ENCODE measurements at places on chromosomes 7 and 10.

DNA sequence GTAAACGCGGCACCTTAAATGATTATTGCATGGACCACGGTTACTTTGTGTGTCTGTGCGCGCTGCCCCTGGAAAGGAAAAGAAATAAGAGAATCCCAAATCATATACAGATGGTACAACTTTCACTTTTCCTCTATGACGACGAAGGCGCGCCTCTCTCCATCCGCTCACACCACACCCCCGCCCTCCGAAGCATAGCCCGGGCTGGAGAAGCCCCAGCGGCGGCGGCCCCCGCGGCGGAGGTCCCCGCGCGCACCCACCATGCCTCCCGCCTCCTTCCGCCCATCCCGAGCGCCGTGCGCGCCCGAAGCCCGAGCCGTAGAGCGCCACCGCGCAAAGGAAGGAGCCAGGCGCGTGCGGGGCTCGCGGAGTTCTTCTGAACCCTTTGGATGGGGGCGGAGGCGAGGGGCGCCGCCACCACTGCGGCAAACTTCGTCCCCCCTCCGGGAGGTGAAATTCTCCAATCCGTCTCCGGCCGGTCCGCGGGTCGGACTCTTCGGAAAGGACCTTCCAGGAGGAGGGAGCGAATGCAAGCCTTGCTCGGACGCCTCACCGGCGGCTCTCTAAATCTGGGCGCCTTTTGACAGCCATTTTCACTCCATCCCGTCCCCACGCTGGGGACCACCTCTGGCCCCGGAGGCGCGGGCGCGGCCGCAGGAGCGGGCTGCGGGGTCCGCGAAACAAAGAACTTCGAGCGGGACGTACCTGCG is 588 bp downstream of the GLI3 start:
- peak overlapping the region; percentile 95 for H3K27ac ChIP-seq
- peaks cover 35% of the 10 kb centered on the region for H3K27me3 ChIP-seq
- peak overlapping the region; percentile 83 for H3K4me3 ChIP-seq
- peak; percentile 73 for DNase-seq

DNA sequence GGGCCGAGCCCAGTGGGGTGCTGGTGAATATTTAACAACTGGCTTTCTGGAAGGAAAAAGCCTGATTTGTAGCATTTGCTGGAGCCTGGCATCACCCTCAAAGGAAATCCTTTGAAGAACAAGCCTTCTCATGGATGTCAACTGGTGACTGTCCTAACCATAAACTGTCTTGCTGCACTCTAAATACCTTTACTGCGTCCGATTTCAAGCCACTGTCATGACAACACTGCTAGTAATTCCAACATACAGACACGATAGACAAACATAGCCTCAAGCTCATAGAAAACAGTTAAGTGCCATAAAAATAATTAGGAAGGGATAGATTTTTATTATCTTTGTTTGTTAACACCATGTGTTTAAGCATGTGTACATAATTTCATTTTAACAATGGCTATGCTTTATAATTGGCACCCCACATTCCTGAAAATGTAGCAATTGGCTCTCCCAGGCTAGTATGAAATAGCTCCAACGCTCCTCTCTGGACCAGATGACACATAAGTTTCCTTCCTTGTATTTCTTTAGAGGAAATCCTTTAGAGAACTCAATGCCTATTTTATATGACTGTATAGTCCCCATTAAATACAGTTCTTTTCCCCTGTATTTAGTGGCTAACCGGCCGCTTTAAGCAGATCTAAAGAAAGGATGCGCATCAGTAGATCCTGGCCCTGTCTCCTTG is 273.4 kb downstream of the PRPF18 start:
- H3K4me1 ChIP-seq: no peaks in the 10 kb centered on the region
- H3K4me3 ChIP-seq: no peak overlapping the region
- H3K27ac ChIP-seq: no peak overlapping the region
- no peaks in the 10 kb centered on the region for H3K36me3 ChIP-seq

GRCh38 chr7:149790146-149790548 is 16.8 kb upstream of the ZNF467 start:
- DNase-seq: peak; percentile 63
- H3K36me3 ChIP-seq: no peaks in the 10 kb centered on the region
- no peak overlapping the region for H3K27ac ChIP-seq

GRCh38 chr7:95925236-95925635 is 152.9 kb downstream of the DYNC1I1 start:
- no peak overlapping the region for H3K4me3 ChIP-seq
- no peak overlapping the region for H3K27ac ChIP-seq
- no peaks in the 10 kb centered on the region for H3K27me3 ChIP-seq
- no peaks in the 10 kb centered on the region for H3K4me1 ChIP-seq
- DNase-seq: no peak
- H3K36me3 ChIP-seq: no peaks in the 10 kb centered on the region

GRCh38 chr7:144969787-144970186 is 133.9 kb upstream of the TPK1 start:
- no peaks in the 10 kb centered on the region for H3K4me1 ChIP-seq
- no peaks in the 10 kb centered on the region for H3K27me3 ChIP-seq
- no peak overlapping the region for H3K4me3 ChIP-seq
- no peaks in the 10 kb centered on the region for H3K36me3 ChIP-seq
- no peak overlapping the region for H3K27ac ChIP-seq

DNA sequence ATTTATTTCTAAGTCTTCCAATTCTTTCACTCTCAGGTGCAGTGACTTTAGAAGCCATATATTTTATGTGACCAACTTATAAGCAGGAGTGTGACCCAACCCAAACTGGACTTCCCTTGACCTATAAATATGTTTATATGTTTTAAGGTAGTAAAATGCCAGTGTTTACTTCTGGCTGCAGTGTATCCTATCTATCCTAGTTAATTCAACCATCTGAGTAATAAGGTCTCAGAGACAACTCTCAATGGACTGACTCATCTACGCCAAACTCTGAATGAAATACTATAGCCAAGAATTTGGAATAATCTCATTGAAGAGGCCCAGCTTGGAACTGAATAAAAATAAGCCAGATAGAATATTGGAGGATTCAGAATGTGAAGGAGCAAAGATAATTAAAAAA is 544.5 kb upstream of the SORCS1 start:
- H3K4me1 ChIP-seq: no peaks in the 10 kb centered on the region
- no peak overlapping the region for H3K27ac ChIP-seq
- DNase-seq: no peak
- H3K4me3 ChIP-seq: no peak overlapping the region

DNA sequence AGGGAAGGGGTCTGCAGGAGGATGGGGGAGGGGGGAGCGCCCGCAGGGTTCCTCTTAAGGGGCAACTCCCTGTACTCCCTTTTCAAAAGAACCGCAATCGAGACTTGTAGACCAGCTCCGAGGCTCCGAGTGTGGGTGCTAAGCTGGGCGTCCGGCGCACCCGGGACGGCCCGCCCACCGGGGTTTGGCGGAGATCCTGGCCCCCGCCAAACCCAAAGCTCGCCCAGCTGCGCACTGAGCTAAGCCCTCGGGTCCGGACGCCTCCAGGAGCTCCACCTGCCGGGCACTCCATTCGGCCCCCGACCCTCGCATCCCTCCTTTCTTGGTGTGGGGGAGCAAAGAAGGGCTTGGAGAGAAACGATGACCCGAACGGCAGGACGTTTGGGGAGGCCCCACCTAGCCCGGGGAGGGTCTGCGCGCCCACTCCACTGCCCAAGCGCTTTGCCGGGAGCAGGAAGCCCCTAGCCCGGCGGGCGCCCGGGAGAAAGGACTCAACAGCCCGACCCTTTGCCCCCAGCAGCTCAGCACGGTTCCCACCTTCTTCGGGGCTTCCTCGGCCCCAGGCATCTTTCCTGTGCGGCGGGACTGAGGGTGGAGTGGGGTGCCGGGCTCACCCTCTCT is 651 bp downstream of the AFAP1L2 start:
- H3K36me3 ChIP-seq: no peaks in the 10 kb centered on the region
- peak overlapping the region; percentile 58 for H3K4me3 ChIP-seq
- H3K4me1 ChIP-seq: peaks cover 32% of the 10 kb centered on the region
- no peak overlapping the region for H3K27ac ChIP-seq

GRCh38 chr10:80500572-80501380 is 36.9 kb upstream of the SH2D4B start:
- peaks cover 6% of the 10 kb centered on the region for H3K36me3 ChIP-seq
- no peak overlapping the region for H3K4me3 ChIP-seq
- H3K4me1 ChIP-seq: peaks cover 89% of the 10 kb centered on the region
- no peak for DNase-seq
- peak overlapping the region; percentile 85 for H3K27ac ChIP-seq
- no peaks in the 10 kb centered on the region for H3K27me3 ChIP-seq

- H3K36me3 ChIP-seq: no peaks in the 10 kb centered on the region
- no peak overlapping the region for H3K4me3 ChIP-seq
- peak overlapping the region; percentile 60 for H3K27ac ChIP-seq
- no peaks in the 10 kb centered on the region for H3K27me3 ChIP-seq
Measured at GRCh38 chr7:4343272-4344247, 338.5 kb upstream of the FOXK1 start.

DNA sequence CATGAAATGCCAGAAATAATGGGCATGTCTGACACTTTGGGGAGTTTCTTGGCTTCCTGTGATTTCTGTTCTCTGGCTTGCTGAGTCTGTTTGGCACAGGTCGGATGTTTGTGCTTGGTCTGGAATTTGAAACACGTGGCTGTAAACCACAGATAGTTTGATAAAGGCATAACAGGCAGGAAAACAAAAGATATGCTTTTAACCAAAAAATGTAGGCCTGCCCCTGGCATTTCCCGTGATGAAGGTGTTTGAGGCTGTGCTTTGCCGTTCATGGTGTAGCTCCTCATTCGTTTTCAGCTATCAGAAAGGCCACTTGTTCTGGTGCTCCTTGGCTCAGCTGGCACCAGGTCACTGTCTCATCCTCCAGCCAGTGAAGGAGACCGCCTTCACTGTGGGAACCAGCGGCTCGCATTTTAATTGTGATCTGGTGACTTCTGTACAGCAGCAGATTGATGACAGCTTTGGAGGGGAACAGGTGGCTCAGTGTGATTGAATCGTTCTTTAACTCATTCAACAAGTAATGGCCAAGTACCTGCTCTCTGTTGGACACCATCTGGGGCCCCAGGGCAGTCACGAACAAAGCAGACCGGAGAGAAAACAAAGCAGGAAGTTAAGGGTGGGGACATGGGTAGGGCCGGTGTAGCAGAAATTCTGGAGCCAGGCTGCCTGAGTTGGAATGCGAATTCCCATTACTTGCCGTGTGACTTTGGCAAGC is 111.5 kb downstream of the CCNY start:
- no peaks in the 10 kb centered on the region for H3K27me3 ChIP-seq
- peaks cover 38% of the 10 kb centered on the region for H3K4me1 ChIP-seq
- no peak for DNase-seq
- H3K4me3 ChIP-seq: no peak overlapping the region
- peak overlapping the region; percentile 62 for H3K27ac ChIP-seq

- H3K27me3 ChIP-seq: no peaks in the 10 kb centered on the region
- no peaks in the 10 kb centered on the region for H3K36me3 ChIP-seq
- no peak overlapping the region for H3K4me3 ChIP-seq
Measured at GRCh38 chr7:1895664-1896515, 225.8 kb downstream of the ELFN1 start.

- no peaks in the 10 kb centered on the region for H3K27me3 ChIP-seq
- no peak overlapping the region for H3K27ac ChIP-seq
- no peaks in the 10 kb centered on the region for H3K36me3 ChIP-seq
- no peak overlapping the region for H3K4me3 ChIP-seq
- H3K4me1 ChIP-seq: no peaks in the 10 kb centered on the region
Measured at GRCh38 chr7:77858278-77858677, 59.7 kb downstream of the PHTF2 start.

DNA sequence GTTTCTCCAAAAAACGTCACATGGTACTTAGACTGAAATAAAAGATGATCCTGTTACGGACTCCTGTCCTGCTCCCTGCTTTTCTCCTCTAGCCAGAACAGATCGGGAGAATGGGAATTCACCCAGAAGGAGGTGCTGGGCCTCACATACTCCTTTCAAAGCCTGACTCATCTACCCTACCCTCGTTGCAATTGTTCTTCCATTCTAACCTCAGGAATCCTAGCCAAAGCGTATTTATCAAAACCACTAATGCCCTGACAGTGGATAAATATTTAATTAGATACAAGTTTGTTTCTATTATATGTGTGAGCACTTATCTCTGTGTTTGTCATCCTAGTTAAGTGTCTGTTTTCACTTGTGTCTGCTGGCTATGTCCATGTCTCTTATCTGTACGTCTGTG is 21.7 kb downstream of the ZCWPW1 start:
- DNase-seq: no peak
- no peaks in the 10 kb centered on the region for H3K4me1 ChIP-seq
- H3K36me3 ChIP-seq: no peaks in the 10 kb centered on the region
- no peaks in the 10 kb centered on the region for H3K27me3 ChIP-seq
- H3K27ac ChIP-seq: no peak overlapping the region

DNA sequence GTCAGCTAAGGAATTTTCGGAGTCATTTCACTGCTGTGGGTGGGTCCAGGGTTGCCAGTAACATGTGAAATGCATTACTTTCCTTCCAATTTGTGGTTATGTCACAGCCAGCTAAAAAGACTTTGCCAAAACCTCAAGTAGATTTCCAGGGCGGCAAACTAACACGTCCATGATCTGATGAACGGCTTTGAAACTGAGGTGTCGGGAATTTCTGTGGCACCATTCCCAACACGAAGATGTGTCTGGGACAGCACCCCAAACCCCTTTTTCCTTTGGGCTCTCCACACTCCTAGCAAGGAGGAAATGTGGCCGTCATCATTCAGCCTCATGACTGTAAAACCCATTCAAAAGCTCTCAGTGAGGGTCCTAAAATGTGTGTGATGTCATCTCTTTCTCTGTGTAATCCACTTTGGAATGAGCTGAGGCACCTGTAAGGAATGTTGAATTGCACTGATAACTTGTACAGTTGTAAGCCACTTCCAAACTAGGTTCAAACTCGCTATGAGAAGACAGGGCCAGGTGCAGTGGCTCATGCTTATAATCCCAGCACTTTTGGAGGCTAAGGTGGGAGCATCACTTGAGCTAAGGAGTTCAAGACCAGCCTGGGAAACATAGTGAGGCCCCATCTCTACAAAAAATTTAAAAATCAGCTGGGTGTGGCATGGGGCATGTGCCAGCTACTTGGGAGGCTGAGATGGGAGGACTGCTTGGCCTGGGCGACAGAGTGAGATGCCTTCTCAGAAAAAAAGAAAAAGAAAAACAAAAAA is 146.1 kb upstream of the FRMD4A start:
- H3K4me1 ChIP-seq: no peaks in the 10 kb centered on the region
- no peaks in the 10 kb centered on the region for H3K36me3 ChIP-seq
- DNase-seq: no peak
- H3K27ac ChIP-seq: no peak overlapping the region
- H3K4me3 ChIP-seq: no peak overlapping the region

DNA sequence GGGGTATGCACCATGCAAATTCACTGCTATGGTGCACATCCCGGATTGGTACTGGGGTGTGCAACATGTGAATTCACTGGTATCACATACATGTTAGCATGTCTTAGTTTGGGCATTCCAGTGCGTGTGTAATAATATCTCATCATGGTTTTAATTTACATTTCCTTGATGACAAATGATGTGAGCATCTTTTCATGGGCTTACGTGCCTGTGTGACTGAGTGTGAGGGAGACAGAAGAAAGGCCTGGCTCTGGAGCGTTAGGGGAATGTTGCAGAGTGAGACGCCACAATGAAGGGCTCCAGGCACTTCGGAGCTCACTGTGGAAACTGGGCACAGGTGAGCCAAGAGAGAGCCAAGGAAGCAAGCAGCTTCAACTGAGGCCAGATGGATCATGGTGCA is 162.6 kb downstream of the UBE2H start:
- peaks cover 4% of the 10 kb centered on the region for H3K4me1 ChIP-seq
- H3K4me3 ChIP-seq: no peak overlapping the region
- no peaks in the 10 kb centered on the region for H3K36me3 ChIP-seq
- DNase-seq: no peak
- H3K27ac ChIP-seq: no peak overlapping the region

Measured in hepatocyte (in vitro differentiated cells).